Vagina (tissue), 2 donors: ENCODE measurements at places on chromosomes 6 and 20. TPM values are rescaled to one million over a fixed set of nuclear protein-coding genes. Genes with fewer than 3 reads are reported as not detected.

DNA sequence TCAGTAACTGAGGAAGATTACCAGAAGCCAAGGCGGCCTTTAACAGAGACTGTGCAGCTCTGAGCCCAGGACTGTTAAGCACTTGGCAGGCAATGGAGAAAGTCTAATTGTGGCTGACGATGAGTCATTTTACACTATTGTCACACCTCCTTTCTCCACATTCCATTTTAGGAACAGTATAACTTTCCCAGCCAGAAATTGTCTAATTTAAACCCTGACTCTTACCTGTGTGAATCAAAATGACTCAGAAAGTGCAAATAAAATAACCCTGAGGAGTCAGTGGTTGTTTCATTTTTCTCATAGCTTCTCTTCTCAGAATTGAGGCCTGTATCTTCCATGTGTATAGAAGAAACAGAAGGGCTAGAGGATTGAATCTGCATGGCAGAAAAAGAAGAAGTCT, 40.0 kb upstream of the OPN5 start:
- no peak for DNase-seq

- no peak for DNase-seq
Observed at GRCh38 chr20:33940666-33941065, 53.0 kb upstream of the RALY start.

The ARFGEF3 gene
- 2.2 TPM for total RNA-seq

GRCh38 chr6:138526822-138527235, 27.5 kb upstream of the NHSL1 start:
- no peak for DNase-seq

DNA sequence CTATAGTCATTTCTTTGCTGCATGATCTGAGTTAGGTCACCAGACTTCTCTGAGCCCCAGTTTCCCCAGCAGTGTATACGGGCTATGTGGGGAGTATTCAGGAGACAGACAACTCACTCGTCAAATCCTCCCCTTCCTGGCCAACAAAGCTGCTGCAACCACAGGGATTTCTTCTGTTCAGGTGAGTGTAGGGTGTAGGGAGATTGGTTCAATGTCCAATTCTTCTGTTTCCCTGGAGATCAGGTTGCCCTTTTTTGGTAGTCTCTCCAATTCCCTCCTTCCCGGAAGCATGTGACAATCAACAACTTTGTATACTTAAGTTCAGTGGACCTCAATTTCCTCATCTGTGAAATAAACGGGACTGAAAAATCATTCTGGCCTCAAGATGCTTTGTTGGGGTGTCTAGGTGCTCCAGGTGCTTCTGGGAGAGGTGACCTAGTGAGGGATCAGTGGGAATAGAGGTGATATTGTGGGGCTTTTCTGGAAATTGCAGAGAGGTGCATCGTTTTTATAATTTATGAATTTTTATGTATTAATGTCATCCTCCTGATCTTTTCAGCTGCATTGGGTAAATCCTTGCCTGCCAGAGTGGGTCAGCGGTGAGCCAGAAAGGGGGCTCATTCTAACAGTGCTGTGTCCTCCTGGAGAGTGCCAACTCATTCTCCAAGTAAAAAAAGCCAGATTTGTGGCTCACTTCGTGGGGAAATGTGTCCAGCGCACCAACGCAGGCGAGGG, 594 bp upstream of the CDKN1A start:
- no peak for DNase-seq

The ATXN1 gene
- 43.2 TPM for total RNA-seq

The OTOR gene
- not detected for total RNA-seq

The XKR7 gene
- not detected for total RNA-seq

The MOG gene
- not detected for total RNA-seq

The MACROD2 gene
- total RNA-seq = 12.5 TPM

The NKX2-2 gene
- total RNA-seq = not detected

- DNase-seq = no peak
Observed at GRCh38 chr20:11851646-11852045, 66.0 kb upstream of the BTBD3 start.

The PSMB9 gene
- total RNA-seq = 19.6 TPM

DNA sequence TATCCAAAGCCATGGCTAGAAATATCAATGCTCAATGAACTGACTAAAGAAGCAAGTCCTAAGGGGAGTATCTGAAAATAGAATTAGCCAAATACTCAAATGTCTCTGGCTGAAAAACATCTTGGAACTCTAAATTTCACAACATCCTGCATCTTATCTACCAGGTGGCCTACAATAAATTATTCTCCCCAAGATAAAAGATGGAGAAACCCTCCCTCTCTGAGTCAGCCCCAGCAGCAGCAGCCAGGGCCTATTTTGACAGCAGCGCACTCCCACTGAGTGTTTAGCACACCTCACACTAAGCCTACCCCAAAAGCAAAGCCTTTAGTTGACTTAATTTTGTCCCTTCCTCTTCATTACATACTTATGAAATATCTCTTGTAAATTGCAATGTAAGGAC, 5.9 kb downstream of the CALHM6 start:
- DNase-seq = no peak

DNA sequence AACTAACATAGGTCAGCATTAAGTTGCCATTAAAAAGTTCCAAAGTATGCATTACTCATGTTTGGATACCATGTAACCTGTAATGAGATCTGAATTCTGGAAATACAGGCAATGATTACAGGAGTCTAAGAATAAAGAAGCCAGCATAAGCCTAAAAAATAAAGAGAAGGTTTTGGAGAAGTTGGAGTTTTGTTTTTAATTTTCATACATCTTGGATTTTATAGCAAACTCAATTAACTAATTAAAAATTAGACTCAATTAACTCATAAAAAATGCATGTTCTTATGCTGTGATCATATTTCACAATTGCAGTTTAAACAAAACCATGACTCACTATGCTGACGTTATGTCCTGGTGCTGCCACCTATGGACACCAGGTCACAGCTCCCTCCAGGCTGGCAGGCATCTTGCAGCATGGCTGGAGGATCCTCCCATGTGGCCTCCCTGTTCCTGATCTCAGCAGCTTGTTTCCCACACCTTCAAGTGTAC, 648.8 kb upstream of the AGPAT4 start:
- DNase-seq = no peak

The EPPIN gene
- not detected for total RNA-seq

- no peak for DNase-seq
Observed at GRCh38 chr6:136607932-136608772, 57.9 kb upstream of the MAP7 start.

- peak; percentile 90 for DNase-seq
Observed at GRCh38 chr6:124963831-124964763, 1.9 kb downstream of the RNF217 start.

The DIDO1 gene
- 58.7 TPM for total RNA-seq

GRCh38 chr6:163457637-163458561, 43.4 kb downstream of the QKI start:
- no peak for DNase-seq

The ADGRB3 gene
- 2.7 TPM for total RNA-seq

DNA sequence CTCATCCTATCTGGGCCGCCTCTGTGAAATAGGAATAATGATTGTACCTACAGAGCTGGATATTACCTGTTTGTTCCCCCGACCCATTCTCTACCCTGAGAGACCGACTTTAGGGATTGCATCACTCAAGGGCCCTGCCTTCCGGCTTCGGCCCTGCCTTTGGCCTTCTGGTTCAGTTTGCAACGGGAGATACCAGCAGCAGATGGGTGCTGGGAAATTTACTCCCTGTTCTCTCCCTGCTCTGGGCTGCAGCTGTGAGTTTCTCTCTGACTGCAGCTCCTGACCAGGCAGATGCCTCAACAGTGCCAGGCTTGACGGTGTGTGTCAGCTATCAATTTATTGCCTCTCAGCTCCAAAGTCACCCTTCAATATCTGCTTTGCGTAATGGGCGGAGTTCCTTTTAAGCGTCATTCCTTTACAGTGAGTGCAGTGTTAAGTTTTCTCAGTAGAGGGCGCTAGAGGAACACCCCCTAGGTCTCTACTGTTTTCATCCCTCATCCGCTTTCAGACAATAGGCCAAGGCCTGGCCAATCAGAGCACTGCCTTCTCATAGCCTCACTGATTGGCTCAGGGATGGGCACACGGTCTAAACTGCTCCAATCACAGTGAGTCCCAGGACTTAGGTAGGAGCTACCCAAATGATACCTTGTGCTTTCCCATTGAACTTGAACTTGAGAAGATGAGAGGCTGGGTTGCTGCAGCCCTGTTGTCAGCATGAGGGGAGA, 30.0 kb downstream of the KCNG1 start:
- no peak for DNase-seq

GRCh38 chr6:128370072-128370471, 150.3 kb downstream of the PTPRK start:
- no peak for DNase-seq
